ENCODE measurements at places on chromosomes 4 and X. TPM values are rescaled to one million over a fixed set of nuclear protein-coding genes. Genes with fewer than 3 reads are reported as not detected.

Gene PNMA5
- polyA plus RNA-seq: not detected

Gene CCDC110
- polyA plus RNA-seq: 0.03 TPM

Gene UGT2B17
- polyA plus RNA-seq: not detected

GRCh38 chrX:110241816-110242215 lies 76.1 kb downstream of the AMMECR1 start:
- no peak for DNase-seq

DNA sequence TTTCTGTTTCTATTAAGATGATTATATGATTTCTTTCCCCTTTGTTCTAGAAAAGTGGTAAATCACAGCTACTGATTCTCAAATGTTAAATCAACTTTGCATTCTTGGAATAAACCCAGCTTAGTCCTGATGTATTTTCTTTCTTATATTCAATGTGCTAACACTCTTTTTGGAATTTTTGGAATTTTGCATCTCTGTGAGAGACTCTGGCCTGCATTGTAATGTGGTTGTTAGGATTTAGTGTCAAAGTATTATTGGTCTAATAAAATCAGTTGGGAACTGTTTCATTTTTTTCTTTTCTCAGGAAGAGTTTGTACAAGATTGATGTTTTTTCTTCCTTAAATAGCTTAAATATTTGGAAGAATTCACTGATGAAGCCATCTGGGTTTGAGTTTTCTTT lies 109.6 kb downstream of the KIT start:
- DNase-seq: no peak

Gene SOD3
- not detected for polyA plus RNA-seq

DNA sequence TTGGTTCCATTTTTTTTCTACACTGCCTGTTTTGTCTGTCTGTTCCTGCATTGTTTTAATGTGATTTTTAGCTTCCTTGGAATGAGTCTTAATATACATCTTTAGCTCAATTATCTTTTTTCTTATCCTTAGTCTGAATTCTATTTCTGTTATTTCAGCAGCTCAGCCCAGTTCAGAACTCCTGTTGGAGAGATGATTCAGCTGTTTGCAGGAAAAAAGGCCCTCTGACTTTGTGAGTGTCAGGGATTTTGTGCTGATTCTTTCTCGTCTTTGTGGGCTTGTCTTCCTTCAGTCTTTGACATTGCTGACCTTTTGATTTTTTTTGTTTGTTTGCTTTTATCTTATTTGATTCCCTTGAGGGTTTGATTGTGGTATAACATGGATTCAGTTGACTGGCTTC lies 343.2 kb upstream of the TRAM1L1 start:
- no peak for DNase-seq

GRCh38 chrX:10190367-10190766 lies 33.6 kb downstream of the CLCN4 start:
- DNase-seq: peak; percentile 58

GRCh38 chr4:97548186-97548585 lies 595.1 kb downstream of the STPG2 start:
- DNase-seq: no peak

- no peak for DNase-seq
Measured at GRCh38 chr4:31114816-31115215, 394.6 kb downstream of the PCDH7 start.

DNA sequence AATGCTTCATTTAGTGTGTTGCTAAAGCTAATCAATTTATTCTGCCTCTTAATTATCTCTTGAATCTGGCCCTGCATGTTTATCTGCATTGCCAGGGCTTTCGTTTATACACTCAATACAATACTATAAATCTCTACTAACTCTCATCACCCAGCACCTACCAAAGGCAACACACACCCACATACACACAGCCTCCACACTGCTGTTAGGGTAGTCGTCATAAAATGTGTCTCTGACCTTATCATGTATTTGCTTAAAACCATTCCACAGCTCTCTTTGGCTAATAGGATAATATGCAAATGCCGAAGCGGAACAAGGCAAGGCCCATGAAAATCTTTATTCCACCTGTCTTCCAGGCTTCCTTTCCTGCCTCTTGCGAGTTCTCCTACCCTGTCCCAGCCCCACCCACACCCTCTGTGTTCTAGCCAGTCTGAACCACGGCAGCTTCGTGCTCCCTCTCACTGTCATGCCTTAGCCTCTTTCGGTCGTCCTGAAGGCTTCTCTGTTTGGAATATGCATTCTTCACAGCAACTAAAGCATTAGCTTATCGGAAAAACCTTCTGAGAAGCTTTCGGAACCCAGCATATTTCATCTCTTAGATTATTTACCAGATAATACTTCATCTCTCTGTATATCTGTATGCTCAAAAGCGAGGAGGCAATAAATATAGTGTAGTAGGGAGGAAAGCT lies 333.5 kb downstream of the TENM3 start:
- no peak for DNase-seq

GRCh38 chr4:85769009-85769408 lies 294.1 kb downstream of the ARHGAP24 start:
- peak; percentile 82 for DNase-seq

DNA sequence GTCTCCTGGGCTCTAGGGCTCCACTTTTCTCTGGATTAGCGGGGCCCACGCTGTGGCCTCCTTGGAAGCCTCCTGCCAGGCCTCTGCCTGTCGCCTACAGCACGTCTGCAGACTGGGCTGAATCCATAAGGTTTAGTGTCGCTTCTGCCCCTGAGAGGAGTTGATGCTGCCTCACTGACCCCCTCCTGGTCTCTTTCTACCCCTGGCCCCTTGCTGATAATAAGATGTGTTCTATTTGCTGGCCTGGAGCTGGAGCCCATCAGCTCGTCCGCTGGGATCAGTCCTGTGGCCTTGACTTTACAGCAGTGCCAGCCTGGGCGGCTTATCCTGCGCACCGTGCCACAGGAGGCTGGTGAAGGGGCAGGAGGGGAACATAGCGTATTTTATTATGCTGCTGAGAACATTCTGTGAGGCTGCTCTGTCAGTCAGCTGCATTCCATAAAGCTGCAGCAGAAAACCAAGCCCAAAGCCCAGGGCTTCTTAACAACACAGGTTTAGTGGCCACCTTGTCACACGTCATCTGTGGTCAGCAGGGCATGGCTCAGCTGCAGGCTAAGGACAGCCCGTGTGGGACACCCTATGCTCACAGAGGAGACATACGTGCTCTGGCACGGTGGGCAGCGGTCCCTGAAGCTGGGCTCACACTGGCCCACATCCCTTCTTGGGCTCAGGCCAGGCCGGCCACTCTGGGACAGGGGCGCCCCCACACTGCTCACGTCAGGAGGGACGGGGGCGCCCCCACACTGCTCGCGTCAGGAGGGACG lies 29.3 kb upstream of the HGFAC start:
- no peak for DNase-seq

DNA sequence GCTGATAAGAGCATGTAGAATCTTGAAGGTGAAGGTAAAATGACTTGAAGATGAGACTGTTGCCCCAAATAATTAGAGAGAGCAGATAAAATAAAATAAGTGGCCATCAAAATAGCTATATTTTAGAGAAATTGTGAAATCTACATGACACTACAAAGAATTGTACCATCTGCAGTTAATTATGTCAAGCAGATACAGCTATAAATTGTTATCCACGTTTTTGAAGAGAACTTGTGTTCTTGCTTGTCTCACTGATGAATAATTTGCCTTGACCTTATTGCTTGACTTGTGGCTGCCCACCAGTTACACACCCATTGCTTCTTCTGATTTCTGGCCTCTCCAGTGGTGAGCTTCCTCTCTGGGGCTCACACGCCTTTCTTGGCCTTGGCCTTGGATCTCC lies 75.8 kb upstream of the TNIP3 start:
- no peak for DNase-seq

DNA sequence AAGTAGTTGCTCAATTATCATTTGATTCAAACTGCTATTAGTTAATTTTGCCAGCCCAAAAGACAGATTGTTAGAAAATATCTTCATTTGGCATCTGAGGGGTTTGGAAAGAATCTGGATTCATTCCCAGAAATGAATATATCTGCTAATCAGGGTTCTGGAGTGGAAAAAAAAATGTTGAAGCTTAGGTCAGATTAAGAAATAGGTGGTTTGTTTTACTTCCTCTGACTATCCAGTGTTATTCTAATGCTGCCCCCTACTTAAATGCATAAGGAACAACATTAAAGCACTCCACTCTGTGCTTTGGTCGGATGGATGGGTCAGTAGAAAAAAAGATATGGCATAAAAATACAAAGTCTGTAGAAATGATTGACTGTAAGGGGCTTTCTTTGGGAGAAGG lies 89.0 kb downstream of the LUZP4 start:
- DNase-seq: peak; percentile 23

DNA sequence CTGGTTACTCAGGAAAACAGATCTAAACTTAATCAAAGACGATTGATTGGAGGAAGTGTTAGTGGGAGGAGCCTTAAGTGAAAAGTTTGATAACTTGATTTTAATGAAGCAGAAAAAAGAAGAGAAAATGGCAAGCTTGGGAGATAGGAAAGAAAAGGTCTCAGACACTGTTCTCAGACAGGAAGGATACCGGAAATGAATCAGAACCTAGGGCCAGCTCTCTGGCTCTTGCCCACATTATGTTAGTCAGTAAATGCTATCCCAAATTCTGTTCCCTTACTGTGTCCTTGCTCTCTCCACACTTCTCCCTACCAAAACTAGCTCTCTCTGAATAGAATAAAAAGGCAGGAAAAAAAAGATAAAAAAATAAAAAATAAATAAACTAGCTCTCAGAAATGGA lies 48.6 kb upstream of the TMEM164 start:
- peak; percentile 78 for DNase-seq

GRCh38 chr4:181701894-181702293 lies 541.3 kb upstream of the TENM3 start:
- no peak for DNase-seq

- no peak for DNase-seq
Measured at GRCh38 chrX:22056235-22056634, 24.1 kb downstream of the PHEX start.
